ENCODE measurements at places on chromosomes 4 and X.

GRCh38 chrX:40996886-40997530, 88.2 kb upstream of the USP9X start:
- no peak for DNase-seq

GRCh38 chrX:129833153-129833990, 10.3 kb downstream of the ZDHHC9 start:
- DNase-seq, result no peak

DNA sequence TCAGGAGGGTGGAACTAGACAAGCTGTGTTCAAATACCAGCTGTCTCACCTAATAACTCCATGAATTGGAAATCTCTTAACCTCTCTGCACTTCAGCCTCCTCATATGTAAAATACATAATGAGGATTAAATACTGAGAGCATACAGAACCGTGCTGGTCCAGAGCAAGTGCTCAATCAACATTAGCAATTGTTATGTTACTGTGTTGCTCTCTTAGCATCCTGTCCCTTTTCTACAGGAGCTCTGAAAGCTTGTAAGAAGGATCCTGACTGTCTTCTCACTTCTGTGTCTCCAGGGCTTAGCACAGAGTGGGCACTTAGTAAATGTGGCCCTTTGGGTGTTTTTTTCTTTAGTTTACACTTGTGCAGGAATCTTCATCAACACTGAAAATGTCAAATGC, 1456.1 kb upstream of the IGFBP7 start:
- DNase-seq, result no peak

- DNase-seq, result no peak
Observed at GRCh38 chr4:53633608-53634007, 42.3 kb upstream of the LNX1 start.

- no peak for DNase-seq
Observed at GRCh38 chrX:41019041-41019392, 66.2 kb upstream of the USP9X start.

GRCh38 chr4:11402192-11402591, 26.5 kb downstream of the HS3ST1 start:
- no peak for DNase-seq

GRCh38 chr4:163587867-163588266, 93.4 kb downstream of the TMA16 start:
- DNase-seq, result no peak

- no peak for DNase-seq
Observed at GRCh38 chrX:120145295-120145925, 13.0 kb upstream of the RHOXF2 start.

GRCh38 chrX:153871946-153872878, 13.8 kb downstream of the L1CAM start:
- no peak for DNase-seq

DNA sequence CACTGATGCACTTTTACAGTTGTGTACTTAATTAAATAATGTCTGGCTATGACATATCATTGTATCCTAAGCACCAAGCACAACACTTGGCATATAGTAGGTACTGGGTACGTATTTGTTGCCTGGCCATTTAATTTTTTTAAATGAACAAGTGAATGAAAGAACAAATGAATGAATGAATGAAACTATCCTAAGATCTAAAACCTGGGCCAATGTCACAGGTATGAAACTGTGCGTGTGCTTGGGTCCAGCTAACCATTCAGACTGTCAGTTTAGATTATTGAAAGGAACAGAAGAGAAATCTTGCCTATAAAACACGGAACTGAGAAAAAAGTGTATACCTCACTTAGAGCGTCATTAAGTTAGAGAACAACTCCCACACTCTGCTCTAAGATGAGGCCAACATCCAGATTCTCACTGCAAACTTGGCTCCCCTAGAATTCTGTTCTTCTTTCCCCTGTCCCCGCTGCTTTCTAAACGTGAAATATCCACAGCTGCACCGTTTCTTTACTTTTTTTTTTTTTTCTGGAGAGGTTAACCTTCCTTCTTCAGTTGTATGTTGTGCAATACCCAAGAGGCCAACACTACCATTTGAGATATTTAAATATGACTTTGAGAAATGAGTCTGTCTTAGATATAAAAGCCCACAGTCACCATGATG, 17.3 kb upstream of the SEL1L3 start:
- no peak for DNase-seq

- no peak for DNase-seq
Observed at GRCh38 chr4:189232274-189232673, 708.4 kb upstream of the FRG1 start.

DNA sequence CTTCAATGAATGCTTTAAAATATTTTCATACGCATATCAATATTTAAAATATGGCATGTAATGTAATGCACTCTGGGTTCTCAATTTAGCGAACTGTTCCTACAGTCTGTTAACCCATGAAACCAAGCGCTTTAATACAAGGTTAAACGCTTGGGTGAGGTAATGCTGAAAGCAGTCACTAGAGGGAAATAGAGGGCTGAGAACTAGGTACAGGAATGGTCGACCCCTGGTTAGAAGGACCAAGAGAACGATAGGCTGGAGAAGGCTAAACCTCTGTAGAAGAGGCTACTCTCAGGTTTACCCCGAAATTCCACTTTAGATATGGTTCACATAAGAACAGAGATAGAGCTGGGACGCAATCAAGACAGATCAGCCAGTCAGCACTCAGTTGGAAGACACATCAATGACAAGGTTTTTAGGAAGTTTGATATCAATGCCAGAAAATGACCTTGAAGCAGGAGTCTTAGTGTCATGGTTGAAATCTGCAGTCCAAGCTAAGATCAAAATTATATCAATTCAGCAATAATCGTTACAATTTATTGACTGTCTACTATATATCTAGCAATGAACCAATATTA, 26.9 kb downstream of the ARSJ start:
- DNase-seq, result no peak

GRCh38 chr4:138174981-138175794, 67.0 kb downstream of the SLC7A11 start:
- DNase-seq, result no peak

DNA sequence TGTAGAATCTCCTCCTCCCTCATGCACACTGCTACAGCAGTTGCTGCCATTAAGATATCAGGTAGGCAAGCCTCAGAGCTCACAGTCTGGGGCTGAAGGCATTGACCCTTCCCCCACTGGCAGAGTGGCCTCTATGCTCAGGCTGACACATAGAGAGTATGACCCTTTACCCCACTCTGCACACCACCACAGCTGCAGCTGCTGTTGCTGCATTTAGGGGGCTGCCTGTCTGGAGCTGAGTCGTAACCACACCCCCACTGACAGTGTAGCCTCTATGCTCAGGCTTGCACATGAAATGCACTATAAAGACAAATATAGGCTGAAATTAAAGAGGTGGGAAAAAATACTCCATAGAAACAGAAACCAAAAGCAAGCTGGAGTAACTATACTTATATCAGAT, 289.3 kb upstream of the PABPC4L start:
- DNase-seq, result no peak
